ENCODE measurements at places on chromosomes 2 and 18.

DNA sequence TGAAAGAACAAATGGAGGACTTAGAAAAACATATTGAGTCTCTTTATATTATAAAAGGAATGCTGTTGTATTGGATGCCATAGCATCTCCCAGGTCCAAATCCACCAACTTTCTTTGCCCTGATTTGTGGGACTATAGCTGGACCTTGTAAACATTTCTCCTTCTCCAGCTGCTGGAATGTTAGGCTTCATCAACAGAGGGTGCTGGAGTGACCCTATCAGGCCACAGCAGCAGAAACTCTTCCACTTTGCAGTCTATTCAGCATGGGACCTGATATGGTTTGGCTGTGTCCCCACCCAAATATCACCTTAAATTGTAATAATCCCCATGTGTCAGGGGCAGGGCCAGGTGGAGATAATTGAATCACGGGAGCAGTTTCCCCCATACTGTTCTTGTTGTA lies 138.4 kb upstream of the ARL4C start:
- DNase-seq = no peak

DNA sequence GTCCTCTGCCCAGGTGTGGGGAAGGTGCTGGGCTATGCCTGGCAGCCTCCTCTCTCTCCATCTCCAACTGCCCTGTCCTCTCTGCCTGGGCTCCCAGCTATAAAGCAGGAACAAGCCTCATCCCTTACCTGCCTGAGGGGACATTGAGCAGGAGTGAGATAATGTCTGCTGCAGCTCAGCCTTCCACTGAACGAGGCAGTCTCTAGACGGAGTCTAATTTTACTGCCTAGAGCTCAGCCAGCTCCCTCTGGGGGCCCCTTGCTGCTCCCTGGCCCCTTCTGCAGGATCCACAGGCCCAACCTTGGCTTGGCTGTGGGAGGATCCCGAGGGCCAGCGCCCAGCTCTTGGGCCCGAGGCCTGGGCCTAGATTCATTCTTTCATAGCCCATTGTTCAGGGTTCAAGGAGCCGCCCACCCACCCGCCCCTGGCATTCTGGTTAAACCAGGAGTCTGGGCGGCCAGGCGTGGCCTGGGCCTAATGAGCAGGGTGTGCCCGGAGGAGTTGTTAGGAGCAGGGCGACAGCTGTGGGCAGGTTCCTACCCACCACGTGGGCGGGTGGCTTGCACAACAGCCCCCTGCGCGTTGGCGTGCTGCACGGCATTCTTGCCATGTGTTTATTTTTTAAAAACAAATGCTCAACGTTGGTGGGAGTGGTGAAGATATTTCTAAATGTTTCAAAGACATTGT lies 44.6 kb downstream of the FOSL2 start:
- no peak for DNase-seq

DNA sequence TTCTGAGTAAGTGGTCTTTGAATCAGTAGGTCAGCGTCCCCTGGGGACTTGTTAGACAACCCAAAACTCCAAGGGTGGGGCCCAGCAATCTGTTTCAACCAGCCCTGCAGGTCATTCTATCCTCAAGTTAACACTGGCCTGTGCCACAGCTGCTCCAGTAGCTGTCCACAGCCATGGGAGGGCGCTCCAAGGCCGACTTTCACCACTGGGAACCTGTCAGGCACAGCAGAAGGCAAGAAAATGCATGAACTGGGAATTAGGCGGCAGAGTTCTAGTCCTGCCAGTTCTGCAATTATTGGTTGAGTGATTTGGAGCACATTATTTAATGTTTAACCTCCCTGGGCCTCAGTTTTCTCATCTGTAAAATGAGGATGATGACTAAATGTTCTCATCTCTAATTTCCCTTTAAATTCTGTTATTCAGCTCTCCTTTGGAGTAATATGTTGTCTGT lies 17.4 kb upstream of the MRPL33 start:
- DNase-seq = no peak

GRCh38 chr2:217258170-217258569 lies 398.3 kb upstream of the TNP1 start:
- DNase-seq = no peak

- DNase-seq = no peak
Observed at GRCh38 chr2:236338495-236339184, 74.4 kb upstream of the ASB18 start.

DNA sequence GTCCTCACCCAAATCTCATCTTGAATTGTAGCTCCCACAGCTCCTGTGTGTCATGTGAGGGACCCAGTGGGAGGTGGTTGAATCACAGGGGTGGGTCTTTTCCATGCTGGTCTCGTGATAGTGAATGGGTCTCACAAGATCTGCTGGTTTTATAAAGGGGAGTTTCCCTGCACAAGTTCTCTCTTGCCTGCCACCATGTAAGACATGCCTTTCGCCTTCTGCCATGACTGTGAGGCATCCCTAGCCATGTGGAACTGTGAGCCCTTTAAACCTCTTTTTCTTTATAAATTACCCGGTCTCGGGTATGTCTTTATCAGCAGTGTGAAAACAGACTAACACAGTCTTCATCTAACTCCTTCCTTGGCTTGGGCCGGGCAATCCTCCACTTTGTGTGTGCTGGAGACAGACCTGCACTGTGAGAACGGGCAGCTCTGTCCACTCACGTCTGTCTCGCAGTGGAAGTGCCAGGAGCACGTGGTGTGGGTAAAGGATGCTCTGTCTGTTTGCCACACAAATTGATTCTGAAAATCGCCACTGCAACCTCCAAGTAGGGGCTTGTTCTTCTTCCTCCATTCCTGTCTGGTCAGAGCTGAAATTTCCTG lies 47.6 kb upstream of the OTOS start:
- DNase-seq = no peak

DNA sequence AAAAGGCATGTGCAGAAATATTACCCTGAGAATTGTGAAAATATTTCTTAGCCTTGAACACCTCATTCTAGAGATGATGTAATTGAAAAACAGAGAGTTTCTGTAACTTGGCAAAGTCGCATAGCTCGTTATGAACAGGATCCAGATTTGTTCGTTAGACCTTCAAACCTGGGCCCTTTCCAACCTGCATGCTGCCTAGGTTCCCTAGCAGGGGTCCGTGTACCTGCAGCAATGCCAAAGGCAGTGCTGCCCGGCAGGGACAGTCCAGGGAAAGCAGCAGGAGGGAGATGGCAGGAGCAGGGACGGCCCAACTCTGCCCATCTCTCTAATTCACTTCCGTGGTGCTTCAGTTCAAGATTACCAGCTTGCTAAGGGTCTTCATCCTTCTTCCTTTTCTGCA lies 12.0 kb downstream of the PIEZO2 start:
- DNase-seq = no peak

DNA sequence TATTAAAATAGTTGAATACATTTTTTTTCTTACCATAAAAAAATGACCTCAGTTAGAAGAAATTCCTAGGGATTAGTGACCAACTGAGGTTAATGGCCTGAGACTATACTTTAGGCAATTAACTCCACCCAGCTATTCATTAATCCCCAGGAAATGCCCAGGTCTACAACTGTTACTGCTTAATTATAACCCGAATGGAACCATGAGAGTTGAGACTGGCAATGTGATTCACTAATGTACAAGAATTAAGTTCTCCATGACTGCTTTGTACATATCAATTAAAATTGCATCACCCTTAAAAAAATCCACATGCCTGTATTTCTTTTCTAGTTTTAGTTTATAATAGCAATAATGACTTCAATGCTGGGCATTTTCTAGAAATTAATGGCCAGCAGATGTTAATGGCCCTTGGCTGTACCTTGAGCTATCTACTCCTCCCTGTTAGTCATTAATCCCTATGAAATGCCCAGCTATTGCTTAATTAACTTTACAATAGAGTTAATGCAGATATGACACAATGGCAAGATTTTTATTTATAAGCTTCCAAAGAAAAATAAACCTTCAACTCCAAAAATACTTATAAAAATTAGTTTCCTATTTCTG lies 44.1 kb downstream of the ERBB4 start:
- DNase-seq = no peak

GRCh38 chr2:74584088-74584645 lies 29.6 kb downstream of the DOK1 start:
- no peak for DNase-seq

- DNase-seq = no peak
Observed at GRCh38 chr18:22412176-22412911, 5.4 kb downstream of the CTAGE1 start.

DNA sequence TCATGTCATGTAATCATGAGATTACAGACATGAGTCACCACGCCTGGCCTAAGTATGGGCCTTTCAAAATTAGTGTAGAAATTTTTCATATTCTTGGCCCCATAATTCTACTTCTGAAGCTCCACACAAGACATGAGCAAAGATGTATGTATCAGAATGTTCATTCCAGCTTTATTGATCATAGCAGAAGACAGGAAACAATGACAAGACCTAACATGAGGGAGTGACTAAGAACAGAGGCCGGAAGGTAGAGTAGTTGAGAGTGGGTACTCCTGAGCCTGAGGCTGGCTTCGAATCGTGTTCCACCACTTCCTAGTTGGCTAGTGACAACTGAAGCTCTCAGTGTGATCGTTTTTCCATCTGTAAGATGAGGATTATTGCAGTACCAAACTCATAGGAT lies 89.3 kb downstream of the ARMC9 start:
- DNase-seq = no peak

All from AG04450 (cell line).